ENCODE measurements at places on chromosomes 5 and 9.

GRCh38 chr5:12624776-12625560 lies 720.7 kb upstream of the CTNND2 start:
- DNase-seq = no peak

GRCh38 chr5:177444106-177445051 lies 2.2 kb upstream of the PRR7 start:
- no peak for DNase-seq

DNA sequence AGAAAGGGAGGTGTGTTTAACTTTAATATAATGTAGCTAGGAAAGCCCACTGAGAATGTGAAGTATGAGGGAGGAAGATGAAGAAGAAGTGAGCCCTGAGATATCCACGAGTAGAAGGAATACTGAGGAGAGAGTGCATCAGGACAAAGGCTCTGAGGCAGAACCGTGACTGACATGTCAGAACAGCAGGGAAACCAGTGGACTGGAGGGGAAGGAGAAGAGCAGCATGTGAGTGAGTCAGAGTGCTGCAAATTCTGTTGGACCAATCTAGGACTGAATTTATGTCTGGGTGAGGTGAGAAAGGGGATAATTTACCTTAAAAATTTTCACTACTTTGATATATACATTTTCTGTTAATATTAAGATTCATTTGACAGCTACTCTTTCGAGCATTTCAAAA lies 110.3 kb downstream of the ST8SIA4 start:
- no peak for DNase-seq

DNA sequence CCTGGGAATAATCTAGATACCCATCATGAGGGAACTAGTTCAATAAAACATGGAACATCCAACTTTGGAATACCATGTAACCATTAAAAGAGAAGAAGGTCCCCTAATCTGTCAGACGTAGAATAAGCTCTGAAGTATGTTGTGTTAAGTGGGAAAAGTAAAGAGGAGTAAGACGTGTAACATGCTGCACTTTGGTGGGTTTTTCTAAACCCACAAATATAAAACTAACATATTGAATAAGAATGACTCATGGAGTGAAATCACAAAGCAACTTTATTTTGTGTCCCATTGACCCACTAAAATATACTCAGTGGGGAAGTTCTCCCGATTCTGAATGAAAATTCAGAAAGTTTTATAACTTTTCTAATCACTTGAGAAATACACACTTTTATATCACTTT lies 67.9 kb upstream of the PIK3R1 start:
- DNase-seq = no peak

DNA sequence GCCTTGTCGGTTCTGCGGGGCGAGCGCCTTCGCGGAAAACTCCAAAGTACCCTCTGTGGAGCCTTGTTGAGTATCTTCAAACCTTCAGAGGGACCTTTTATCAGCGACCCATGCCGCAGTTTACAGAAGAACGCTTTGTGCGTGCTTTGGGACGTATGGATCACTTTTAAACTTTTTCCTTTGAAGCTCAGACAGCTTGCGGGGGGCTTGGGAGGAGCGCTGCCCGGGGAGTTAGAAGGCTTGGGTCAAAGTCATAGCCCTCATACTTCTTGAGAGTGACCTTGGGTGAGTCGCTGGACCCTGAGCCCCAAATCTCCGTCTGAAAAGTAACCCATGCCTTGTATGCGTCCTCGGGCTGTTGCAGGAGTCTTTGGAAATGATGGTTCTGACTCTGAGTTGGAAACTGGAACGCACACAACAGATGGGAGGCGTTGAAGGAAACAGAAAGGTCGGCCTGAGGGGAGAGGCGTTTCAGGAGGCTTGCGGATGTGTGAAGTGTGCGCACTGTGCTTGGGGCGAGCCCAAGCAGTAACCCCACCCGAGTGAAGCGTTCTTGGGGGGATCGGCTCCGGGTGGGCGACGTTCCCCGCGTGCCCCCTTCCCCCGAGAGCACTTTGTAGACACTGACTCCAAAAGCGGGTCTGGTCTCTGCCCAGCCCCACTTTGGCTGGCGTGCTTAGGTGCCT lies 661 bp upstream of the SLC25A51 start:
- peak; percentile 37 for DNase-seq

GRCh38 chr9:132827366-132827765 lies 50.7 kb downstream of the AK8 start:
- DNase-seq = no peak

- no peak for DNase-seq
Measured at GRCh38 chr9:72947984-72948465, 4.8 kb downstream of the ALDH1A1 start.

Data from AG08395 (cell line).